ENCODE measurements at places on chromosomes 12 and 14.

GRCh38 chr12:5466521-5466960 lies 34.6 kb downstream of the NTF3 start:
- no peak for DNase-seq

DNA sequence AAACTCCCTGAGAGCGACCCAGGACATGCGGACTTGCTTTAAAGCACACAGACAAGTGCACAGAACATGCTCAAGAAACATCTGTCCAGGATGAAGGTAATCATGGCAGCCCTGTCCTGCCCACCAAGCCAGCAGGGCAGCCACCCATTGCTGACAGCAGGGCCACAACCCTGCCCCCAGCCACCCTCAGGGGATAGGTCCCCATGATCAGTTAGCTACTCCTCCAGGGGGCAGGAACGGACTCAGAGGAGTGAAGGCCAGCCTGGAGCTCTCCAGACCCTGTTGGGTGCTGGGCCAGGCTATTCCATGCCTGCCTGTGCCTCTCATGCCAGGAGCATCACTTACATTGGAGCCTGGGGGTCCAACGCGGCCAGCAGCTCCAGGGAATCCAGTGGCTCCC lies 15.8 kb downstream of the TMEM106C start:
- no peak for DNase-seq

GRCh38 chr12:93741659-93742109 lies 64.5 kb downstream of the CRADD start:
- DNase-seq, result no peak

- no peak for DNase-seq
These were observed 160.9 kb upstream of the ABCD2 start for GRCh38 chr12:39780411-39780912.

- DNase-seq, result no peak
These were observed 2.8 kb downstream of the MAP4K5 start for GRCh38 chr14:50529288-50530179.

GRCh38 chr14:39912192-39913100 lies 480.2 kb upstream of the FBXO33 start:
- no peak for DNase-seq

DNA sequence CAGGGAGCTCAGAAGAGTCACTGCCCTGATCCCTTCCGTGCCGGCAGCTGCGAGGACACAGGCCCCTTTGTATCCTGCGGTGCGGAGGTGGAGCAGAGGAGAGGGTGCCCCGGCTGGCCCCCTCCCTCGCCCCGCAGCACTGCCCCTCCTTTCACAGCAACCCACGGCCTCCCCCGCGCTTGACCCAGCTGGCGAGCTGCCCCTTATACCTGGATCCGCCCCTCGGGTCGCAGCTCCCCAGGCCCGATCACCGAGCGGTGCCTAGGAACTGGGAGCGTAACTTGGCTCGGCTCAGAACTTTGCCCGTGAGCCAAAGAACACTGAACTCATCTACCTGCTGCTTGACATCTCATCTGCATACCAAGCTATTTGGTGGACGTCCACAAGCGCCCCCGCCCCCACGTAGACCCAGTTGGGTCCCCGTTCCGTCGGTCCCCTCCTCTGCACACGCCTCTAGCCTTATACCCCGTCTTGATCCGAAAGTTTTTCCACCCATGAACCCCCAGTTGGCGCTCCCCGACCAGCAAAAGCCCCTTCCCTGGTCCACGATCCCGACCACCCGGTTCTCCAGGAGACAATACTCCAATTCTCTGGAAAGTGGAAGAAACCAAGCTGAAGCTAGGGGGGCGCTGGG lies 697 bp upstream of the DNAJC14 start:
- DNase-seq, result no peak

GRCh38 chr12:113276306-113276705 lies 55.0 kb downstream of the TPCN1 start:
- DNase-seq, result no peak

GRCh38 chr12:58710901-58711300 lies 209.4 kb downstream of the LRIG3 start:
- no peak for DNase-seq

DNA sequence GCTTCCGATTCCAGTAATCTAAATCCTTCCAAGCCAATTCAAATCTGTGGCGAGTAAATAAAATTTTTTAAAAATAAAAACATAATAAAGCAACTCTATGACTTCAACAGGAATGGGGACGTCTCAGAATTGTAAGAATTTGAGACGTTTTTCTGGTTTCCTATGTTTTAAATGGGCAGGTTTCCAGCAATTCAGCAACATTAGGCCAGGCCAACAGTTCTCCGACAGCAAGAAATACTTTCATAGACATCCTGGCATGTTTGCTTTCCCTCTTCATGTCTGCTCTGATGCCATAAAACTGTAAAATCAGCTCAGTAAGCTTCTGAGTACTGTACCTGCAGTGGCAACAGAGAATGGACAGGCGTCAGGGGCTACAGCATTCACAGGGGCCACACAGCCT lies 35.8 kb upstream of the DICER1 start:
- no peak for DNase-seq

GRCh38 chr14:39351708-39352107 lies 80.5 kb downstream of the FBXO33 start:
- DNase-seq, result no peak

DNA sequence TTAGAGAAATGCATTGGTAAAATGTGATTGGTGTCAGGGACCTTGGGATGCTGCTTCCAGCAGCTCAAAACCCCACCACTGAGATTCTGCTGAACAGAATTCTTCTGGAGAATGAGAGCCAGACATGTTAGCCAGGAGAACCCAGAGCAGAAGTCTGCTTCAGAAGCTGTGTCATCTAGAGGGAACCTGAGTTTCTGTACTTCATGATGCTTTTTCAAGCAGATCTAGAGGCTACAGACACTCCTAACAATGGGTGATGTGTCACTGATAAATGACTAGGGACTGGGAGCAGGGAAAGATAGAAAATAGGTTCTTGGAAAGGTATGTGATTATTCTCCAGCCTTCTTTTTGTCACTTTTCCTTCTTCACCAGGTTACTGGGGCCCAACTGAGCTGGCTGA lies 41.6 kb downstream of the KANSL2 start:
- no peak for DNase-seq

- no peak for DNase-seq
These were observed 23.2 kb downstream of the PXN start for GRCh38 chr12:120242275-120242799.

- no peak for DNase-seq
These were observed 2.1 kb downstream of the KRT83 start for GRCh38 chr12:52319097-52319496.

- DNase-seq, result no peak
These were observed 9.6 kb downstream of the ACADS start for GRCh38 chr12:120735181-120735580.

GRCh38 chr14:23610815-23611289 lies 25.3 kb upstream of the DHRS2 start:
- DNase-seq, result no peak

DNA sequence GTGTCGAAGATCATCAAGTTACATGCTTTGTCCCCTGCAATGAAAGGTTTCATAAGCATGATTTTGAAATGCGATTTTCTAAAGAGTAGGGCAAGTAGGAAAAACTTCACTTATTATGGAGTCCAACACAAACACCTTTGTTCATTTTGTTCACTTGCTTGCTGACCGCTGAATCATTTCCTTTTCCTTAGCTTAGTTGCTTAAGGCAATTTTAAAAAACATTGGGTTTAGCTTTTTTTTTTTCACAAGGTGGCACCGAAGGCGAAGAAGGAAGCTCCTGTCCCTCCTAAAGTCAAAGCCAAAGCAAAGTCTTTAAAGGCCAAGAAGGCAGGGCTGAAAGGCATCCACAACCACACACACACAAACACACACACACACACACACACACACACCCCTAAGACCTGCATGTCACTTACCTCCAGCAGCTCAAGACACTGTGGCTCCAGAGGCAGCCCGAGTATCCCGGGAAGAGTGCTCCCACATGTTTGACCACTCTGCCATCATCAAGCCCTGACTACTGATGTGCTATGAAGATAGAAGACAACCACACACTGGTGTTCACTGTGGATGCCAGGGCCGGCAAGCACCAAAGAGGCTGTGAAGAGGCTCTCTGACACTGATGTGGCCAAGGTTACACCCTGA lies 11.4 kb downstream of the MANSC1 start:
- no peak for DNase-seq

GRCh38 chr14:105617201-105617777 lies 90.9 kb downstream of the TMEM121 start:
- DNase-seq, result no peak

DNA sequence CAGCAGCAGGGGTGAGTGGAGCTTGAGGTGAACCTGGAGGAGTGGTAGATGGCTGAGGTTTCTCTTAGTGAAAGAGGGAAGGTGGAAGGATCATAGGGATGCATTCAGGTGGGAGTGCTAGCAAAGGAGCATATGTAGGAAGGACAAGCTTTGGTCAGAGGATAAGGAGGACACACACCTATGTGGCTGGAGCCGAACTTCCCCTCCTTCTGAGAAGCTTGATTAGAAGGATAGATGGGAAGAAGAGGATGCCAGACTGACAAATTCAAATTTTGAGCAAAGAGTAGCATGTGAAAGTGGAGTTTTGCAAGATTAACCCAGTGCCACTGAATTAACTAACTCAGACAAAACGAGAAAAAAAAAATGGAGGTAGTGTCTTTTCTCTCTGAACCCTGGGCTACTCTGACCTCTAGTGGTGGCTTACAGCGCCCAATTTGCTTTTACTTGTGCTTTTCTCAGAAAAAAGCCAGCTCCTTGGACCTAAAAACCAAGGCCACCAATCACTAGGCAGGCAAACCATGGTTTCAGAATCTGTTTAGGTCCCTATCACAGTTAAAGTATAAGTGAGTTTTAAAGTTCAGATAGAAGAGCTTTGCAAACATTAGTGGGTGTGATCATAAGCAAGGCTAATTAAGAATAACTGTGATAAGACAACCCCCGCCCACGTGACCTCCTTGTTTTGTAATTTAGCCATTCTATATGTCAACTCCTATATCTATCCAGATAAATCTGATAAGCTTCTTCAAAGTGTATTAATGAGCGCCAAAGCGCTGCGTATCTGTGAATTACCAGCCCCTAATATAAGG lies 15.5 kb downstream of the EMP1 start:
- DNase-seq, result peak; percentile 33

- no peak for DNase-seq
These were observed 22.9 kb downstream of the DYRK4 start for GRCh38 chr12:4584896-4585295.

GRCh38 chr12:63047146-63047545 lies 103.9 kb downstream of the AVPR1A start:
- DNase-seq, result no peak

Data from activated CD4-positive, CD25-positive, alpha-beta regulatory T cell (primary cell).